Smooth muscle cell of bladder (primary cell): ENCODE measurements at places on chromosomes 7 and 10. TPM values are rescaled to one million over a fixed set of nuclear protein-coding genes. Genes with fewer than 3 reads are reported as not detected.

GRID2IP gene
- total RNA-seq, result not detected in 2 replicates

CLCN1 gene
- total RNA-seq, result 0.09 and 0.14 TPM in 2 replicates

MAGI2 gene
- 8.2 and 8.5 TPM in 2 replicates for total RNA-seq

EXOSC1 gene
- 35.3 and 37.1 TPM in 2 replicates for total RNA-seq

TMEM273 gene
- total RNA-seq, result under 0.01 TPM in 1 of 2 replicates, not detected in the other

JCAD gene
- total RNA-seq, result 24.7 and 30.9 TPM in 2 replicates

OAT gene
- total RNA-seq, result 201 and 211 TPM in 2 replicates

ANKRD22 gene
- total RNA-seq, result not detected in 2 replicates

MTERF1 gene
- 5.8 and 8.6 TPM in 2 replicates for total RNA-seq

UFSP1 gene
- 4.1 and 6.7 TPM in 2 replicates for total RNA-seq

FAM237B gene
- total RNA-seq, result under 0.01 TPM in 1 of 2 replicates, not detected in the other
